ENCODE measurements at places on chromosomes 3 and 15.

- DNase-seq: no peak
These were observed 98.3 kb downstream of the TOP2B start for GRCh38 chr3:25566358-25566920.

DNA sequence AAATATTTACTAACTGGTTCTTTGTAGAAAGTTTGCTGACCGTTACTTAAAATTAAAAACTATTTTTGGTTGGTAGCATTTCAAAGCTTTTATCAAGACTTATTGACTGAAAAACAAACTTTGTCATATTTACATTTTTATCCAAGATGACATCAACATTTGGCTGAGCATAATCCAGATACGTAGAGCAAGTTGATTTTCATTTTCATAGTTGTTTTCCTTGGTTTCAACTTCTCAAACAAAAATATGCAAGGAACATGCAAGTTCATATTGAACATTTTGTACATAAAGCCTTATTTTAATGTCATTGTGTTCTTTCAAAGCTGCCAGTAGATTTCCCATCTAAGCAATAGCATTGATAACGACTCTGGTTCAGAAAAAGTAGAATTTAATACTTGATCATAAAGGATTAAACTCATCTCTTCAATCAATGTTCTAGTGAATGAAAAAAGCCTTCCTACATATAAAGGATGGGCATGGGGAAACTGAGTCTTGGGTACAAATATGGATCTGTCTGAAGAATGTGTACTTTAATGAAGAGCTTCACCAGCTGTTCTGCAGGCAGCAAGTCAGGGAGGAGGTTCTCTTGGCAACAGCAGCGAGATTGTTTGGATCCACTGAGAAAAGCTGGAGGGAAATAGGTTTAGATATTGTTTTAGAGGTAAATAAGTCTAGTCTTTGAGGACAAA is 5.6 kb downstream of the RAB8B start:
- no peak for DNase-seq

DNA sequence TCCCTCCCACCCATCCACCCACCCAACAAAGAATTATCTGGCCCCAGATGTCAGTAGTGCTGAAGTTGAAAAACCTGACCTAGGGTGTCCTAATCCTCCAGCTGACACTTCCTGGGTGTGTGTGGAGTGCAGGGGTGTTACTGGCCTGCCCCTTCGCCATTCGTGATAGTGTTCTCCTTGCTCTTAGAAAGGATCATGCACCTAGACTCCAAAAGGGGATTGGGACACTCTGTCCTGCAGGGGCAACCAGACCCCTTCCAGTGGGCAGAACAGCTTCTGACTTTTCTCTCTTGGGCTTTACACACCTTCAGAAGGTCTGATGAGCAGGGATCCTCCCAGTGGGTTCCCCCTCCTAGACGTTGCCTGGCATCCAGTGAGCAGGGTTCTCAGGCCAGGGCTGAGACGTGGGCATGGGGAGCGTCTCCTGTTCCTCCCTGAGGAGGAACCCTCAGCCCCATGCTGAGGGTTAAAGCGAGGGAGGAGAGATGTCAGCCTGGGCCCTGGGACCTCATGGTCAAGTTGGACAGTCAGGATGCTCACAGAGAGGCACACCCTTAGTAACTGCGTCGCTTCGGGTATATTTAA is 75.0 kb downstream of the AAGAB start:
- DNase-seq: no peak

GRCh38 chr3:40913192-40913591 is 286.1 kb upstream of the CTNNB1 start:
- no peak for DNase-seq

DNA sequence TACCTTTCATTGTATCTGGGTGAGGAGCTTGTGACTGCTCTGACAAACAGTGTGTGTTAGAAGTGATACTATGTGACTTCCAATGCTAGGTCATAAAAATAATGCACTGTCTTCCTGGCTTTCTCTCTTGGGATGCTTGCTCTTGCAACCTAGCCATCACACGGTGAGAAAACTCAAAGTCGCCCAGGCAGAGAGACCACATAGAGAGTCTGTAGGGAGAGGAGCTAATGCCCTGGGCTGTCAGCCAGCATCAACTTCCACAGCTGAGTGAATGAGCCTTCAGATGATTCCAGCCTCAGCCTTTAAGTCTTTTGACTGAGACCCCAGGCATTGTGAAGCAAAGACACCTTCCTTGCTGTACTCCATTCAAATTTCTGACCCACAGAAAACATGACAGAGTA is 220.6 kb upstream of the SGO1 start:
- no peak for DNase-seq

DNA sequence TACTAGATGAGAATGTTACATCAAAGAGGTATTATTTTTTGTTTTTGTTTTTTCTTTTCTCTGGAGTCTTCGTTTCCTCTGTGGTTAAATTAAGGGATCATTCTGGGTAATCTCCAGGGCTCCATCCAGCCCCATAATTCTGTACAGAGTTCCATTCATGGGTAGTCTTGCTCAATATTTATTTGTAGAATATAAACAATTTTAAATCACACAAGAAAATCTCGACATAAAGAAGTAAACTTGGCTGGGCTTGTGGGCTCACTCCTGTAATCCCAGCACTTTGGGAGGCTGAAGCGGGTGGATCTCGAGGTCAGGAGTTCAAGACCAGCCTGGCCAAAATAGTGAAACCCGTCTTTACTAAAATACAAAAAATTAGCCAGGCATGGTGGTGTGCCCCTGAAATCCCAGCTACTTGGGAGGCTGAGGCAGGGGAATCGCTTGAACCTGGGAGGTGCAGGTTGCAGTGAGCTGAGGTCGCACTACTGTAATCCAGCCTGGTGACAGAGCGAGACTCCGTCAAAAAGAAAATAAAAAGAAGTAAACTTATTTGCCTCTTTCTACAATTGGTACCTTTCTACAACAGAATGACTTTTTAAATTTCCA is 166.8 kb upstream of the TGFBR2 start:
- no peak for DNase-seq

DNA sequence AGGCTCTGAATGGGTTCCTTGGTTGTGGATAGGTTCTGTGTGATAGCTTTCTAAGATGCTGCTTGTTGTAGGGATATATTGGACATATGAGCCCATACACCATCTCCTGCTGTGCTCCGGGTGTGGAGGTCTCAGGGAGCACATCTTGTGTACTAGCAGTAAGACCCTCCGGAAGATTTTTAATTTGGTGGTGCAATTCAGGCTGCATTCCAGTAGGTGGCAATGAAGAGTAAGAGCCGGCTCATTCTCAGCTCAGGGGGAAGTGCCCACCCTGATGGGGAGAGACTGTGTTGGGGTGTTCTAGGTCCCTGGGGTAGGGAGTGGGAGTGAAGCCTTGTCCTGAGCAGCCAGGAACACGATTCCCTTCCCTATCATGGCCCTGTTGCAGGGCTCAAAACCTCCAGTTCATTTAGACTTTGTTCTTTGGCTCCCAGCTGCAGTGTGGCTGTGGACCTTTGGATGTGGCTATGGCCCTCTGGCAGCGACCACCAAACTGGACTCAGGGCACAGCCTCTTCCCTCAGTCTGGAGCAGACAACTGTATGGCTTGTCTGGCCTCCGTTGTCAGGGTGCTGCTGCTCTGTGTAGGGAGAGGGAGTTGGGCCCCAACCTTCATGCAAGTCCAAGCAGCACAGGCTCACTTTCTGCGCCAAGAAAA is 104.7 kb downstream of the UNC13C start:
- no peak for DNase-seq

DNA sequence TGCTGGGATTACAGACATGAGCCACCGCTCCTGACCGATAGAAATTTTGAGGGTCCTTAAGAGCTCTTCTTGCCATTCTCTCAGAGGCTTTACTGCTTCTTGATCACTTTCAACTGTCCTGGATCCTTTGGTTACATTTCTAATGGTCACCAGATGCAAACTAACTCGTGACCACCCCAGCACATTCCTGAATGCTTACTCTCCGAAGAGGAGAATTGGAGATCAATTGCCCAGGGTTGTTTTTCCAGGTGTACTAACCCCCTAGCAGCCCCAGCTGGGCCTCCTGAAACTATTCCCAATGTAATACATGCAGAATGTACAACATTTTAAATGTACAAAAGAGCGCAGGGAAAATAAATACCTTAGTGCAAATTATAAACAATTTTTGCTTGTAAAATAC is 65.1 kb upstream of the TBL1XR1 start:
- no peak for DNase-seq

DNA sequence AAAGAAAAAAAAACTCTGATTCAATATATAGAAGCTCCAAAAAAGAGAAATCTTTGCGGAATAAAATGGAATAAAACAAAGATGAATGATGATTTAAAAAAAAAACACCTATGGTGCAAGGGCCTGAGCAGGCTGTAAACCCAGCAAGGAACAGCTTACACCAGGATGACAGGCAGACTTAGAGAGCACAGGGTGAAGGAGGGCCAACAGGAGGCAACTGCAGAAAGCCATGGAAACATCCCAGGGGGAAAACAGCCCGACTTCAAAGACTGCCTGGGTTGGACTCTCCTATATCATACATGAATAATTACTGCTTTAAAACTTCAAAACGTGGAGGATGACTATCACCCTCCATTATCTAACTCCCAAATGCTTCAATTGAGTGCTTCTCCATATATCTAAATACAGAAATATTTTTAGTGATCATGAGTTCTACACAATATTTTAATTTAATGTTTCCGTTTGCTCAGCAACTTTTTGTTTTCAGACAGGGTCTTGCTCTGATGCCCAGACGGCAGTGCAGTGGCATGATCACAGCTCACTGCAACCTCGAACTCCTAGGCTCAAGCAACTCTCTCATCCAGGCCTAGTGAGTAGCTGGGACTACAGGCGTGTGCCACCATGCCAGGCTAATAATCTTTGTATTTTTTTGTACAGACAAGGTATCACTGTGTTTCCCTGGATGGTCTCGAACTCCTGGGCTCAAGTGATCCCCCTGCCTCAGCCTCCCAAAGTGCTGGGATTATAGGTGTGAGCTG is 456.2 kb downstream of the TBL1XR1 start:
- no peak for DNase-seq

DNA sequence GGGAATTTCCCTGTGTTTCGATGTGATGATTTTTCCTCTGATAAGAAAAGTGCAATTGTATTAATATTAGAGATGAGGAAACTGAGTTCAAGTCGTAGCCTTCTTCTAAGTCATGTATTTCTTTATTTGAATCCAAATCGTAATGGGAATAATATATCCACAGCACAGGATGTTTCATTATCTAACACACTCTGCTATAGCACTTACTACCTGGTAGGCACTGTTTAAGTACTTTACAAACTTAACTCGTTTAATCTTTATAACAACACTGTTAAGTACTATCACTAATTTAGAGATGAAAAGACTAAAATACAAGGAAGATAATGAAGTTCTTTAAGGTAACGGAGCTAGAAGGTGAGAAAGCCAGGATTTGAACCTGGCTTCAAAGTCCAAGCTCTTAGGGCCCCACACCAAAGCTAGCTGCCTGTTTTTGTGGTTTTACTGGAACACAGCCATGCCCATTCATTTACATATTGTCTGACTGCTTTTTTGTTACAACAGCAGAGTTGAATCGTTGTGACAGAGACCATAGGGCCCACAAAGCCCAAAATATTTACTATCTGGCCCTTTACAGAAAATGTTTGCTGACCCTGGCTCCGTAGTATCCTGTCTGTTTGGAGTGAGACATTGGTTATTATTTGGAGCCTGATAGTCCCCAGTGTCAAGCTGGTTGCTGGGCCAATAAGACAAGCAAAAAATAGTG is 9.6 kb upstream of the ATP13A3 start:
- DNase-seq: no peak

- no peak for DNase-seq
These were observed 368.6 kb upstream of the MCTP2 start for GRCh38 chr15:93862791-93863190.

- DNase-seq: no peak
These were observed 91.4 kb downstream of the NFKBIZ start for GRCh38 chr3:101940521-101941317.

GRCh38 chr3:141782386-141782932 is 19.3 kb downstream of the GRK7 start:
- DNase-seq: no peak

DNA sequence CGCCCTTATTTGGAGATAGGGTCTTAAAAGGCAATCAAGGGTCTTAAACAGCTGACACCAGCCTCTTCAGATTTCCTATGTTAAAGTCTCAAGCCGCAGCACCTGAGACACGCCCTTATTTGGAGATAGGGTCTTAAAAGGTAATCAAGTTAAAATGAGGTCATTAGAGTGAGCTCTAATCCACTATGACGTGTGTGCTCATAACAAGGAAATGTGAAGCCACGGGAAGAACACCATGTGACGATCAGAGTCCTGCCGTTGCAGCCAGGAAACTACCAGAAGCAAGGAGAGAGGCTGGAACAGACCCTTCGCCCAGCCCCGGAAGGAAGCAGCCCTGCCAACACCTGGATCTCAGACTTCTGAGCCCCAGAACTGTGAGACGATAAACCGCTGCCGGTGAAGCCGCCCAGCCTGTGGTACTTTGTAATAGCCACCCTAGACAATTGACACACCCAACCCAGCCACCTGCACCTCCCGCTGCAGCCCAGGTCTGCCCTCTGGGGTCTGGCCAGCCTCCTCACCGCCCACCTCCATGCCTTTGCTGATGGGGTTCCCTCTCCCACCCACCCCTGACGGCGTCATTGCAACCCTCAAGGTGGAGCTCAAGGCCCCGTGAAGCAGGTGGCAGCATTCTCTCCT is 137.9 kb downstream of the MEGF11 start:
- DNase-seq: no peak

- DNase-seq: peak; percentile 84
These were observed 2.9 kb downstream of the GNAT1 start for GRCh38 chr3:50194128-50194902.

- no peak for DNase-seq
These were observed 852.0 kb downstream of the FHIT start for GRCh38 chr3:60399292-60399691.

DNA sequence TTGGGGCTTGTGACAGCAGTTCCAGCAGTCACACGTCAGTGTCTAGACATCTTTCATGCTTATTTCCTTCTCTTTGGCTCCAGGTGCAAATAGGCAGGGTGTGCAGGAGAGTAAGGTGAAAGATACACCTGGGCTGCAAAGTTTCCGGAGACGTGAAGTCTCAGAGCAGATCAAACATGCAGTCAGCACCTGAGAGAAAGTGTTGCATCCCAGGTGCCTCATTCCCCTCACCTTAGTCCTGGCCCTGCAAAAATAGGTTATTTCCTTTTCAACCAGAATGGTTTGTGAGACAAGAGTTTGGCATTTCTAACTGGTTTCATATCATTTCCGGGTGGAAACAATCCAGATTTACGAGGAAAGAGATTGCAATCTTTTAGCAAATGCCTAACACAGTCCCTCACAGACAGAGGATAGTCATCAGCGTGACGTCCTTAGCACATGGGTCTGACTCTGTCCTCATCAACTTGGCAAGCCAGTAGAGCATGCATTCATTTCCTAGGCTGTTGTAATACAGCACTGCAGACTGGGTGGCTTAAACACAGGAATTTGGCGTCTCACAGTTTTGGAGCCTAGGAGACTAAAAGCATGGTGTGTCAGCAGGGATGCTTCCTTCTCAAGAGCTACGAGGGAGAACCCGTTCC is 58.2 kb upstream of the ARRDC4 start:
- no peak for DNase-seq

DNA sequence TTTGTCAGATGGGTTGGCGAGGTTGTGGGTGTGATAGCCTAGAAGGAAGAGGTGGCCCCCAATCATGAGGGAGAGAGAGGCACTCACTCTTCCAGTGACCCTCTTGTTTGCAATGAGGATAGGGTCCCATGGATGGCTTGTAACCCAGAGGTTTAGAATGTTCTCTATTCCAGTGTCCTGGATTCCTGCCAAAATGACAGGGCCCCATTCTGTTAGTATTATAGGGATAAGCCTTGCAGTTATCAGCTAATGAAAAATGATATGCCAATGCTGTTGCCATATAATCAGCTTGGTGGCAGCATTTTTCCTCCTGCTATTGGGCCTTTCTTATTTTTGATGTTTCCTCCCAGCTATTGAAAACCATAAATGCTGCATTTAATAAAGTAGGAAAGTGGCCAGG is 23.3 kb upstream of the SENP7 start:
- no peak for DNase-seq
